ENCODE measurements at places on chromosomes 2 and 18.
A peak's percentile ranks its signal among the peaks of the same experiment; 100 is the strongest.

DNA sequence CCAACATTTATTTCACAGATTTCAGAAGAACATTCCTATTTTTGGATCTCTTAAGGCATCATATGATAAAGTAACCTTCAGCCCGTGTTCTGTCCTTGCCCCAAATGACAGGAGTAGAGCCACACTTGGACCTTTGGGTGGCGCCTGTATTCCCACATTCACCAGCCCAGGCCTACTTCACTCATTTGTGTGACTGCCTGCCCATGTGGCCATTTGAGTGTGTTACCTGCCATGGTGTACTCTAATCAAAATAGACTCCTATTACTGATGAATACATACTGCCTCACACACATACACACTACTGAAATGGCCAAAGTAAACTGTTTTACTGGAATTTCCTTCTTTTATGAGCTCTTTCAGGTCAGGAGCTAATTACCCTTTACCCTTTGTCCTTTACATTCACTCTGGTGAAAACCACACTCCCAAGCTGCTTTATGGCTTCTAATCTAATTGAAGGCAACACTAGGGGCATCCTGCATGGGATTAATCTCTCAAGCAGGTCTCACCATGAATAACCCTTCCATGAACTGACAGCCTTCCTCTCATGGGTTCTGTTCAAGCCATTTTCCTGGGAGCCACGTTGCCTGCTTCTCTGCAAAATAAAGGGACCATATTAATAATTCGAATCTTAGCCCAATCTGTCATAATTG lies 271.0 kb upstream of the GALNT5 start:
- no peak for DNase-seq

DNA sequence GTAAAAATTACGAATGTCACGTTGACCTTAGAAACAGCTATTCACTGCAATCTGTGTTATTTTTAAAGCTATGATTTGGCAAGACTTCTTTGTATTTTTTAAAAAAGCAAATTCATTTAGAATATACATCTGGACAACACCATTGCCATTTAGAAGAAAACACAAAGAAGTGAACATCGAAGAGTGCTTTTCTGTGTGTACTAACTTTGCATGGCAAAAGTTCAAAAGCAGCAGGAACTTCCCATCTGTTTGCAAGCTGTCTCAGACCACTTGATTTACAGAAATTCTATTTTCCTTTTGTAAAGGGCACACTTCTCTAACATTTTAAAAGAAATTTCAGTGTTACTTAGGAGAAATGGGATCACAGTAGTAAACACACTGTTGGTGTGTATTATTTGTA lies 145.9 kb downstream of the CALCRL start:
- peak; percentile 87 for DNase-seq

DNA sequence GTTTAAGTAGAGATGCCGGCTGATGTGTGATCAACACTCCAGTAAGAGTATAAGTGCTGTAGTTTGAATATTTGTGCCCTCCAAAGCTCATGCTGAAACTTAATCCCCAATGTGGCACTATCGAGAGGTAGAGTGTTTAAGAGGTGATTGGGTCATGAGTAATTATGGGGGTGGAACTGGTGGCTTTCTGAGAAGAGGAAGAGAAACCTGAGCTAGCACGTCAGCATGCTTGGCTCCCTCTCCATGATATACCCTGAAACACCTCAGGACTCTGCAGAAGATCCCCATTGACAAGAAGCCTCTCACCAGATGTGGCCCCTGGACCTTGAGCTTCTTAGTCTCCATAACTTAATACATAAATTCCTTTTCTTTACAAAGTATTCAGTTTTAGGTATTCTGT lies 584.8 kb downstream of the TSN start:
- no peak for DNase-seq

GRCh38 chr18:378079-378478 lies 110.2 kb upstream of the THOC1 start:
- DNase-seq, result no peak

- no peak for DNase-seq
These were observed 312.8 kb upstream of the EPAS1 start for GRCh38 chr2:45984366-45984765.

DNA sequence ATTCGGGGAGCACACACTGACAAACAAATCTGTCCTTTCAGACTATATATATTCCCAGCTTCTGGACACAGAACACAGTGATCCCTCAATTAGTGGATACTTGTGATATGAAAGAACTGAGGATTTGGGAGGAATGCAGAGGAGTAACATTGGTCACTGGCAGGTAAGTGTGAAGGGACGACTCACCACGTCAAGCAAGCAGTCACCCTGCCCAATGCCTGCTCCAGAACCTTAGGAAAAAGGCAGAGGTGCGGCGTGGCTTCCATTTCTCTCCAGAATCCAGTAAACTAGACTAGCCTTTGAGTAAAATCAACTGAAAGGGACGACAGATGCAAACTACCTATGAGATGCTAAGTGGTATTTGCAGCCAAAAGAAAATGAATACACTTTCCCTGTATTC lies 1.1 kb downstream of the CCDC93 start:
- no peak for DNase-seq

DNA sequence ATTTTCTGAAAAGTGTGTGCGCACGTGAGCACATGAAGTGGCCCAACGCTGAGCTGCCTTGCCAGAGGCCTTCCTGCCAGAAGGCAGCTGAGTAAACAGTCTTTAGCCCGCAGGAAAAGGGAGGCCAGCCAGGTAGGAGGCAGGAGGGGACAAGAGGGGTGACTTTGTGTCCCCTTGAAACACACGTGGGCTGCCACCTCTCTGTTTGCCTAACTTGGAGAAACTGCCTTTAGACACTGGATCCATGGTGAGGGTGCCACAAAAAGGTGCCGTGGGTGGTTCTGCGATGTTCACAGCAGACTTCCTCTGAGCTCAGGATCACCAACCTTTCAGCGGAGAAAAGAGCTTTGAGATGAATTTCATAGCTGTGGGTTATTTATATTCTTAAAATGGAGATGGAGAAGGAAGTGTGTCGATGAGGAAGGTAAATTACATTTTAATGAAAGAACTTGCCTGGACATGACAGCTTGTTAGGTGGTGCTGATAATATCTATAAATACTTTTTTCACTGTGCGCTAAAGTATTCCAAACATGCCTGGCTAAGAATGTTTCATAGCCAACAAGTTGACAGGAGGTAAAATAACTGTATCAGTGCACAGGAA lies 36.6 kb upstream of the ASB1 start:
- DNase-seq, result peak; percentile 42

DNA sequence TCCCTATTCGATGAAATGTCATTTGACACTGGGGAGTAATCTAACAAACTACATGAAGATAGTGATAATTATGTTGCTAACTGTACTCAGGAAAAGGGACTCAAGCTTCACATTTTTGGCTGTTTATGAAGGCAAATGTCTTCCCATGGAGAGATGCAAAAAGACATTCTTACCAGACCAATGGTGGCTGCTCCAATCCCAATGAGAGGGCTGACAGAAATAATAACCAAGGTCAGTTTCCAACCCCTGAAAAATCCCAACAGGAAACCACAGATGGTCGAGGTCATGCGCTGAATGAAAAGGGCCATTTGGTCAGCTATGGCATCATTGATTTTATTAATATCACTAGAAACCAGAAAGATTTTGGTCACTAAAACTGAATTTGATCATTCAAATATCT lies 37.6 kb downstream of the ABCB11 start:
- DNase-seq, result no peak

GRCh38 chr2:238883421-238883901 lies 35.6 kb downstream of the TWIST2 start:
- DNase-seq, result peak; percentile 37

DNA sequence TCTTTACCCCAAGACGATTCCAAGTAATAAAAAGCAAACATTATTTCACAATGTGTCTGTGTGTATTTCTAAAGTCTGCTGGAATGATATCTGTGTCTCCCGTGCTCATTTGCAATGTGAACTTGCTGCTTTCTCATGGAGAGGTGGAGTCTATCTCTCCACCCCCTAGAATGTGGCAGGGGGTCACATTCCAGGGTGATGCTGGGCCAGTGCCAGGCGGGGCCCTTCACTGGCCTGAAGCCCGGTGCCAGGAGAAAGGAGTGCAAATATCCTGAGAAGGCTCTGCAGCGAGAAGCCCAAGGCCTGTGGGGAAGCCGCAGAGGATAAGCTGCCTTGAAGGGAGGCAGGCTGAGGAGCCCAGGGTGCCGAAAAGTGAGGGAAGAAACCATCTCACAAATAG lies 26.8 kb upstream of the LDLRAD4 start:
- peak; percentile 48 for DNase-seq

DNA sequence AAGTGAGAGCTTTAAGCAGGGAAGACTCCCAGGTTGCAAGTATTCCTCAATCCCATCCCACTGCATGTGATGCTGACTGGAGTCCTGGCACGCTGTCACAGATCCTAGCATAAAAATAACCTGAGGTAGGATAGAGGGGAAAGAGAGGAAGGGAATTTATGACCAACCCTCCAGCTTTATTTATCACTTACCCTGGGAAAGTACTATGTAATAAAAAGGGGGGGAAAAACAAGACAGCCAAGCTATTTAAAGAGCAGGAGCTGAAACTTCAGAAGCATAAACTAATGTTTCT lies 122.2 kb downstream of the SLC8A1 start:
- no peak for DNase-seq

DNA sequence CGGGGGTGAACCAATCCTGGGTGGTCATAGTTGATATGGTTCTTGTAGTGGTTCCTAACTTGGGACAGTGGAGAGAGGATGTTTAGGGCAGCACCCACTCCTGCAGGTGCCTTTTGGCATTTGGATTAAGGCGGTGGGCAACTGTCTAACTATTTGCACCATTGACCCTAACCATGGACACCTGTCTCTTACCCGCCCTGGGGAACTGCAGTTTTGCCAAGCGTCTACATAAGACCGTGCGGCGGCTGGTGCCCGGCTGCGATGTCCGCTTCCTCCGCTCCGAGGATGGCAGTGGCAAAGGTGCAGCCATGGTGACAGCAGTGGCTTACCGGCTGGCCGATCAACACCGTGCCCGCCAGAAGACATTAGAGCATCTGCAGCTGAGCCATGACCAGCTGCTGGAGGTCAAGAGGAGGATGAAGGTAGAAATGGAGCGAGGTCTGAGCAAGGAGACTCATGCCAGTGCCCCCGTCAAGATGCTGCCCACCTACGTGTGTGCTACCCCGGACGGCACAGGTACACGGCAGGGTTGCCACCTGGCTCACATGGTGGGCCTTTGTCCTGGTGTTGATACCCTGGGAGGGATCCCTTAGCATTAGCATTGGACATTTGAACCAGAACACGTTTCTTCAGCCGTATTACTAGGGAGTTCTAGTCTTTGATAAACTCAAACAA lies 46.3 kb downstream of the HK2 start:
- no peak for DNase-seq

DNA sequence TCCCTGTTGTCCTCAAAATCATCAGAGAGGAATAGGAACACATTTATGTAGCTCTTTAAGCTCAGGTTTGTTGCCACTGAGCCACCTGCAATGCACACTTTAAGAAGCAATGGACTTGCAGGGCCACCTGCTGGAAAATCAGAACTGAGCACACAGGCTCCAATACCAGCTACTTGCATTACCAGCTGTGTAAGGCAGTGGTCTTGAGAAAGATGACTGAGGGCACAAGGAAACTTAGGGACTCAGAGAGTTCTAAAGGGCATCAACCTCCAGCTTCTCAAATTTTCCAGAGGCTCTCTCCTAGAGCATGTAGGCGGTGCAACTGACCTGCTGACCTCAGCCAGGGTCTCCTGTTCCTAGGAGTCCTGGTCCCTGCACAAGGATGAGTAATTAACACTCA lies 2.5 kb upstream of the CNDP2 start:
- peak; percentile 87 for DNase-seq

DNA sequence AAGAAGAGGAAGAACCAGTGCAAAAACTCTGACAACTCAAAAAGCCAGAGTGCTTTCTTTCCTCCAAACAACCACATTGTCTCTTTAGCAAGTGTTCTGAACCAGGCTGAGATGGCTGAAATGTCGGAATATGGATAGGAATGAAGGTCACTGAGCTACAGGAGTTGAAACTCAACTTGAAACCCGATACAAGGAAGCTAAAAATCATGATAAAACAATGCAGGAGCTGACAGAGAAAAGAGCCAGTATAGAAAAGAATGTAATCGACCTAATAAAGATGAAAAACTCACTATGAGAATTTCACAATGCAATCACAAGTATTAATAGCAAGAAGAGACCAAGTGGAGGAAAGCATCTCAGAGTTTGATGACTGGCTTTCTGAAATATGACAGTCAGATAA lies 15.0 kb upstream of the EIF2AK3 start:
- peak; percentile 55 for DNase-seq

DNA sequence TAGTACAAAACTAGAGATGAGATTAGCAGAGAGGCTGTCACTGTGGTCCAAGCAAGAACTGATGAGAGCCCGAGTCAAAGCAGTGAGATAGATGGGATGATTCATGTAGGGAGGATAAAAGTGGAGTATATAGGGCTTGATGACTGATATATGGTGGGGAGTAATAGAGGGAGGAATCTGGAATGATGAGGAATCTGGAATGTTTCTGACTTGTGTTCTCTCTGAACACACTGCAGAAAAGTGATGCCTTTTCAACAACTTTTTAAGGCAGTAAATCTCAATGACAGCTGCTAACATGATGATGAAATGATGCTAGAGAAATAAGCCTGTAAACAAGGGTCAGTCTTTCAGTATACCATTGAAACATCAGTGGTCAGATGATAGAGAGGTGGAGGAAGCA lies 143.5 kb upstream of the SP5 start:
- no peak for DNase-seq

DNA sequence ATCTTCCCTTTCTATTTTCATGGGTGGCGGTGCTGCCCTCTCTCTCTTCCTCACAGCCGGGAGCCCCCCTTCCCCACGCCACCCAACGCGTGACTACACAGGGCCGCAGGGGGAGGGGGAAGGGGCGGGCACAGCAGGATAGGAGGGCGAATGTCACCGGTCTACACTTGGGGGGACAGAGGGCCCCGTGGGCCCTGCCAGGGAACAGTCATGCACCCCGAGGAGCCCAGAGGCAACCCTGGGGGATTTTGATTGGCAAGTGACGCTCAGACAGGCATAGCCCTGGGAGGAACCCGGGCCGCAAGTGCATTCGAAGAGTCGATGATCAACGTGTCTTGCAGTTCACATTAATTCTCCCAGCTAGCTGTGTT lies 91.1 kb upstream of the ANKRD30BL start:
- no peak for DNase-seq

DNA sequence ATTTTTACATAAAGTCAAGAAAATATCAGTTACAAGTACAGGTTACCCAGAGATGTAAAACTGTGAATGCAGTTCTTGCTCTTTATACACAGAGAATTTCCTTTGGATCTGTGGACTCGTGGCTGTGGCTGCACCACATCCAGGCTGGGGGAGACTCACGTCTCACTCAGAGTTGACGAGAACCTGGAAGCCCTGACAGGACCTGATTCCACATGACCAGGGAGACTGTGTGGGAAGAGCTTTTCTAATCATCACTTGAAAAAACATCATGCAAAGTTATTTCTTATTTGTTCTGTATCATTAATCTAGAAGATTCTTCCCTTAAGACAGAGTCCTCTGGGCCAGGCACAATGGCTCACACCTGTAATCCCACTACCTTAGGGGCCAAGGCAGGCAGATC lies 1159.0 kb downstream of the RPIA start:
- no peak for DNase-seq

Measured in choroid plexus epithelial cell (primary cell).